ENCODE measurements at places on chromosomes 12 and 14.
A peak's percentile ranks its signal among the peaks of the same experiment; 100 is the strongest.

DNA sequence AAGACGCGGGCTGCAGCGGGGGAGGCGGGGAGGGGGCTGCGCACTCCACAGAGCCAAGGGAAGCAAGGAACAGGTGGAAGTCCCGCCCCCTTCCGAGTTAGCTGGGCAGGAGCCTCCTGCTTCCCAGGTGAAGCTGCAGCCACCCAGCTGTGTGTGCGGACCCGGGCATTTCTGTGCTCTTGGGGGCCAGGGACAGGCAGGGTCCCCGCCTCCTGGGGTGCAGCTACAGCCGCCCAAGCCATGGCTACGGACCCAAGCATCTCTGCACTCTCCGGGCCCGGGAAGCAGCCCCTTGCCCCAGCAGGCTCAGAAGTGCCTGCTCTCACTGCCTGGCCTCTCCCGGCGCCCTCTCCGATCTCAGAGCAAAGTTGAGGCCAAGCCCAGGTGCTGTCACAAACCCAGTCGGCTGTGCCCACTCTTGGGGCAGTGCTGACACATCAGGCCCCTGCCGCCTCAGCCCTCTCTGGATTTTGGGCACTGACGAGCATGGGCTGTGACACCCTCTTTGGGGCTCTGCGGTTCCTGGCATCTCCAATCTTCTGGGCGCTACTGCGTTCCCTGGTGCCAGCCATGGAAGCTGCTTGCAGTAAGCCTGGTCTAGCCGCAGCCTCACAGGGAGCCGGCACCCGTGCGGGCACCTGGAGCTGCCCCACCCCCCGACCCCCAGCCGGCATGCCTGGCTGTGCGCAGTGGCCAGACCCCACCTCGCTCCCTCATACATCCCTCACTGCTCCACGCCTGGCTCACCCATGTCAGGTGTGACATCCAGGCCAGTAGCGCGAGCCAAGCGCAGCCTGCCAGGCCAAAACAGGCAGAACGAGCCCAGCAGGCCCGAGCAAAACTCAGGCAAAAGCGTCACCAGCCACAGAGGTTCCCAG, 8.5 kb upstream of the MGAT4C start:
- DNase-seq, result no peak

DNA sequence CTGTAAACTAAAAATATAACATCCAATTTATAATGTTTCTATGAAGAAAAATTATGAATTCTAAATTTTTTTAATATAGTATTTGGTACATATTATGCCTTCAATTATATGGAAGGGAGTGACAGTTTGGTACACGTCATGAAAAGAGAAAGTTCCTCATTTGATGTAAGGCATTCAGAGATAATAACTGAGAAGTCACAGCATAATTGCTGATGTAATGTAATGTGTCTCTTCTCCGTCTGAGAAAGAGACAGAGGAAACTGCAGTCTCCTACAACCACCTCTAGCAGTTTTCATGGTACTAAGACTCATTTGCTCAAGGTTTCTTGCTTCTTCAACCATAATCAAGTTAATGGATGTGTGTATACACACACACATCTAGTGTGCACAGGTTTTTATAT, 2.3 kb upstream of the CD69 start:
- no peak for DNase-seq

DNA sequence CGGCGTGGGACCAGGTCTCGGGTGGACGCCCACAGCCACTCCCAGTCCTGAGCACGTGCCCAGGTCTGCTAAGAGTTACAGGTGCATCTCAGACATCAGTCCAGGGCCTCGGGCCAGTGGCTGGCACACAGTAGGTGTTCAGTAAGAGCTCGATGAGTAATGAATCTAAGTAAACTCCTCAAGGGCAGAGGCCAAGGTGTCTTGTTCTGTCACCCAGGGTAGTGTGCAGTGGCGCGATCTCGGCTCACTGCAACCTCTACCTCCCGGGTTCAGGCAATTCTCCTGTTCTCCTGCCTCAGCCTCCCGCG, 11.2 kb downstream of the TTC7B start:
- no peak for DNase-seq

- no peak for DNase-seq
These were observed 72.7 kb downstream of the NIN start for GRCh38 chr14:50758305-50758704.

GRCh38 chr12:110244829-110245228, 36.2 kb upstream of the ATP2A2 start:
- no peak for DNase-seq

DNA sequence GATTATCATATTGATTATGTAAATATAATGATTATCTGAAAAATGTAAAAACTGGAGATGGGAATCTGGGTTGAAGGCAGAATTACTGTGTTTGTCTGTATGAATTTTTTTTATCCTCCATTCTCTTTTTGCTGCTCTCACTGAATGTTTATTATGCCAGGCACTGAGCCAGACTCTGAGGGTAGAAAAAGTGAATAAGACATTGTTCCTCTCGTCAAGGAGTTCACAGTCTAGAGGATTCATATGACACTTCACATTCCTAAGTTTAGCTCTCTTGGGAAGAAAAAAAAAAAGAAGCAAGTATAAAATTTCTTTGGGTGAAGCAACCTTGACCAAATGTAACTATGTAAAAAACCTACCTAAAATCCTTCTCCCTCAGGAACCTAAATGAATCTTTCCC, 120.9 kb upstream of the LMO3 start:
- no peak for DNase-seq

- DNase-seq, result no peak
These were observed 235.2 kb downstream of the PCNX1 start for GRCh38 chr14:71142375-71143038.

- no peak for DNase-seq
These were observed 60.4 kb upstream of the ARID2 start for GRCh38 chr12:45669093-45669492.

- DNase-seq, result no peak
These were observed 198.5 kb downstream of the ATP23 start for GRCh38 chr12:58139894-58140293.

DNA sequence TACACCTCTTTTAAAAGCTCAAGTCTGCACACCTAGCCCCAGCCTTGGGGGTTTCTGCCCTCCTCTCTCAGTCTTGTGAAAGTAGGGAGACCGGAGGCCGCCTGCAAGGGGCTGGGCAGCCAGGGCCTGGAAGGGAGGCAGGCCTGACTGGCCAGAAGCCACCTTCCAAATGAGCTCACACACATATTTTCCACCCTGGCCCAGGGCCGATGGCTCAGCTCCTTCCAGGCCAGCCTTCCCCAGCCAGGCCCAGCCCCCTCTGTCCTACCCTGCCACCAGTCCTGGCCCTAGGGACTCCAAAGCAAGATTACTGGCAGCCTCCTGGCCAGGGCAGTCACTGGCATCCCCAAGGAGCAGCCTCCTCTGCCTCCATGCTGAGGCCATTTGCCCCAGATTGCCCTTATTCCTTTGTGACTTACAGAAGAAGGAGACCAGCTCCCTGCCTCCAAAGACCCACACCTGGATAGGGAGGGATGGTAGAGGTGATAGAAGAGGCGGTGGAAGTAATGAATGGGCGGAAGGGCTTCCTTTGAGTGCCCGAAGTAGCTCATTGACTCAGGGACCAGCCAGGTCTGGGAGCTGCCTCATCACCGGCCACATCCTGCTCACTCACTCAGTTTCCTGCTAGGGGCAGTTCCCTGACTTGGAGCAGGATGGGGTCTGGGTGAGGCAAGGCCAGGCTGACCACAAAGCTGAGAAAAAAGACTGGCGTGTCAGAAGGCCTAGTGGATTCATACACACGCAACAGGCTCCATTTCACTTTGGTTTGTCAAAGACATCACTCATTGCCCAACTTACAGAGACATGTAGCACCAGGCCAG, 14.8 kb downstream of the MMP14 start:
- no peak for DNase-seq

DNA sequence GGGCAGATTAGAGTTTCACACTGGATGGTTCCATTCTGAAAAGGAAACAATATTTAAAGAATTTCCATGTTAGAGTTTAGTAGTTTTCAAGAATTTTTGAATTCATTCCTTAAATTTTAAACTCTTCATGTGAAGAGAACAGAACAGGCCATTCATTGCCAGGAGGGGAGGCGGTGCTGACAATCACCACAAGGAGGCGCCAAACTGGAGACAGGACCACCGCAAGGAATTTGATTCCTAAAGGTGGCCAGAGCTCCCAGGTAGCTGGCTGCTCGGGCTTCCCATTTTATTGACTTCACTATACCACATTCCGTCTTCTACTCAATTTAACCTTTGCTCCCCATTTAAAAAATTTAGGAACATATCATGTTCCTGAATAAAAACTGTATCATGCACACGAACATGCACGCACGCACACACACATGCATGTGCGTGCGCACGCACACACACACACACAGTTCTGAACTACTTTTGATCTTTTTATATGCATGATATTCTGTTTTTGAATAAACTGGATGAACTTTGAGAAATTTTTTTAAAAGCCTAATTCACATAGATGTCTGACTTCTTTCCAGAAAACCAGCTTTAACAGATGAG, 101.2 kb downstream of the NELL2 start:
- peak; percentile 42 for DNase-seq

DNA sequence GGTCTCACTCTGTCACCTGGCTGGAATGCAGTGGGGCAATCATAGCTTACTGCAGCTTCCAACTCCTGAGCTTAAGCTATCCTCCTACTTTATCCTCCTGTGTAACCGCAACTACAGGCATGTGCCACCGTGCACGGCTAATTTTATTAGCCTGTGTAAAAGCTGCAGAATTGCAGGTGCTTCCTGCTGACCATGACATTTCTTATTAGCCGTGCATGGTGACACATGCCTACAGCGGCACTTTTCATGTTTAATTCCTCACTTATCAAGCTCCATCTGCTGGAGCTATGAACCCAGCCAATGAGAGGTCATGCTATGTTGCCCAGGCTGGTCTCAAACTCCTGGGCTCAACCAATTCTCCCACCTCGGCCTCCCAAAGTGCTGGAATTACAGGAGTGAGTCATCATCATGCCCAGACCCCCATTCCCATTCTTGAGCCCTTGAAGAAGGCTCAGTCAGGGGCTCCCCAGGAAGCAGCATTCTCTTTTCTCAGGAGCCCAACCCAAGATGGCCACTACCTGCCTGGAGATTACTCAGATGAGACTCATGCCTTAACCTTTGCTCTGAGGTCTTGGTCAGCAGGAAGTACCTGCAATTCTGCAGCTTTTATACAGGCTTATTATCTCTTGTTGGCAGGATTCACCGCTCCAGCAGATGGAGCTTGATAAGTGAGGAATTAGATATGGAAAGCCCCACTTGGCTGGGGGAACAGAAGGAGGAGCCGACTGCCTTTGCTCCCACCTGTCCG, 503.2 kb downstream of the MED13L start:
- DNase-seq, result no peak

GRCh38 chr12:99019798-99020197, 374.7 kb downstream of the APAF1 start:
- no peak for DNase-seq

DNA sequence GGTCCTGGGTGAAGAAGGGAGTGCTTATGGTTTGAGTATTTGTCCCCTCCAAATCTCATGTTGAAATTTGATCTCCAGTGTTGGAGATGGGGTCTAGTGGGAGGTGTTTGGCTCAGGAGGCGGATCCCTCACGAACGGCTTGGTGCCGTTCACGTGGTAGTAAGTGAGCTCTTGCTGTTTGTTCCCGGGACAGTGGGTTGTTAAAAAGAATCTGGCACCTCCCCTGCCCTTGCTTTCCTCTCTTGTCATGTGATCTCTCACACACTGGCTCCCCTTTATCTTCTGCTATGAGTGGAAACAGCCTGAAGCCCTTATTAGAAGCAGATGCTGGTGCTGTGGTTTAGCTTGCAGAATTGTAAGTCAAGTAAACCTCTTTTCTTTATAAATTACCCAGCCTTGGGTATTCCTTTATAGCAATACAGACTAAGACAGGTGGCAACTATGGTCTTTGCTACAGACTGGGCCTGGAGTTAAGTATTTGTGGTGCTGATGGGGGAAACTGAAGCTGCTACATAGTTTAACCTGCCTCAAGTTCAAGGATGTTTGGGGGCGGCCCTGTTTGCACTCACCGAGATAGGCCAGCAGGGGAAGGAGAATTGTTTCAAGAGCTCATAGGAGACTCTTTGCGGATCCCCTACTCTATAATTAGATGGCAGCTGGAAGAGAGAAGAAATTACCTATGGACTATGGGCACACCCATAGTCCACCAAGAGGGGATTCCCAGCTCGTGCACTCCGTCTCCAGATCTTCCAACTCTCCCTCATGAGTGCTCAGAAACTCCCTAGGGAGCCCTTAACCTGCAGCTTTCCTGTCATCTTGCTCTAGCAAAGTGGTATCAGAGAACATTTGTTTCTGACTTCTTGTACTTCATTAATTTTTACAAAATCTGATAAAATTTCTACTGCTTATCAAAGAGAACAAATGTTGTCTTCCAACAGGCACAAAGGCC, 164.6 kb downstream of the SLC15A5 start:
- DNase-seq, result no peak

- no peak for DNase-seq
These were observed 45.3 kb downstream of the SPRING1 start for GRCh38 chr12:116692605-116693004.

DNA sequence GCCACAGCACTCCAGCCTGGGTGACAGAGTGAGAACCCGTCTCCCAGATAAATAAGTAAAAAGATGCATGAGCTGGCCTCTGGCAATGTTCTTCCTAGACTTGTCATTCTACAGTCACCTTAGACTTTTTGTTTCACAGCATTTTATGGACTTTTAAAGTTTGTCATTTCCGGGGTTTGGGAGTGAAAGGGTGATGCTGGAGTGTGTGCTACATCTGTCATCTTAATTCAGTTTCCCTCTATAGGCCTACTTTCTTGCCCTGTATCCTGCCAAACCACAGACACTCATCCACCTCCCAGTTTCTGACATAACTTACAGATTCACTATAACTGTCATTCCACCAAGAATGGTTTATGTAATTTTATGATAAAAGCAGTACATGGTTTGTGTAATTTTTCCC, 166.7 kb upstream of the PARP11 start:
- DNase-seq, result no peak

GRCh38 chr12:72207486-72208409, 64.4 kb upstream of the TRHDE start:
- no peak for DNase-seq

- peak; percentile 60 for DNase-seq
These were observed 16.1 kb upstream of the IFNG start for GRCh38 chr12:68175557-68176061.

GRCh38 chr12:114697741-114698565, 14.0 kb upstream of the TBX3 start:
- DNase-seq, result no peak

DNA sequence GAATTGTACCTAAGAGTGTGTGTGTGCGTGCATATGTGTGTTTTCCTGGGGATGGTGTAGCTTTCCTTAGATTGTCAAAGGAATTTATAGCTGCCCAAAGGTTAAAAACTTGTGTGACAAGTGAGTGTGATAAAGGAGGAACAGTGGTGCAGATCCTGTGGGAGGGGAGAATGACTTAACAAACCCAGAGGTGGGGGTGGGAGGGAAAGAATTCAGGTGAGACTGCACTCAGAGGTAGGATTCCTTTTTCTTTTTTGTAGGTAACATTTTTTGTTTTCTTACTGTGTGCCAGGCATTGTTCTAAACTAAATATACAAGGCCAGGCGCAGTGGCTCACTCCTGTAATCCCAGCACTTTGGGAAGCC, 45.3 kb upstream of the SINHCAF start:
- DNase-seq, result no peak

GRCh38 chr12:3550839-3551238, 59.8 kb downstream of the PRMT8 start:
- DNase-seq, result no peak

Data from T follicular helper cell (primary cell).